Astrocyte of the spinal cord (primary cell): ENCODE measurements at places on chromosomes 13 and 19.

DNA sequence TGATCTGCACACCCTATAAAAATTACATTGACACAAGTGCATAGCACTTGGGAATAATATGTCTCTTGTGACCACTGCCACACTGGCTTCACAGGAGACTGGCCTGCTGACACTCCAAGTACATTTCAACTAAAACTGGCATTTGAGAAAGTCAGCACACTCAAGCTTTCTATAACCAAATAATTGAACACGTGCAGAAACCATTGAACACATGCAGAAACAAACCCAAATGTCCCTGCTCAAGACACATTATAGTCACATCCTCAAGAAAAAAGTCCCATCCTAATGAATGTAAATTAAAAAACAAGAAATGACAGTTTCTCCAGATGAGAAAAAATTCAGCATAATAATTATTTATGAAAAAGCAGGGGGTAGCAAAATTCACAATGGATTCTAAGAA lies 1859.1 kb upstream of the PCDH20 start:
- no peak for DNase-seq

- DNase-seq, result no peak
These were observed 920 bp upstream of the TIMM13 start for GRCh38 chr19:2428321-2428690.

DNA sequence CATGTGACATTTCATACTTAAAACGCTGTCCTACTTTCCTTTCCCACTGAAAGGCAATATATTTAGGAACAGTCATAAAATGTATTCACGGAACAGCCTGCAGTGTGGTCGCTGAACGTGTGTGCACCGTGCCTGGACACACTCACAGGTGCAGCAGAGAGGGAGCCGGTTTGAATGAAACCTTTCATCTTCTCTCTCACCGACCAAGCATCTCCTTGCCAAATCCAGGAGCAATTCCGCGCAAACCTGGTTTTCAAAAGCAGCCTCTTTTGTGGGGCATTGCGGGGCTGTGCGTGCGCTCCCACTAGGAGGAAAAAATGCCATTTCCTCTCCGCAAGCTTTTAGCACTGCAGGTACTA lies 1.0 kb downstream of the DCLK1 start:
- no peak for DNase-seq

- no peak for DNase-seq
These were observed 107.6 kb downstream of the PIBF1 start for GRCh38 chr13:72889495-72889894.

- no peak for DNase-seq
These were observed 583 bp downstream of the ZNF615 start for GRCh38 chr19:52007451-52007805.

DNA sequence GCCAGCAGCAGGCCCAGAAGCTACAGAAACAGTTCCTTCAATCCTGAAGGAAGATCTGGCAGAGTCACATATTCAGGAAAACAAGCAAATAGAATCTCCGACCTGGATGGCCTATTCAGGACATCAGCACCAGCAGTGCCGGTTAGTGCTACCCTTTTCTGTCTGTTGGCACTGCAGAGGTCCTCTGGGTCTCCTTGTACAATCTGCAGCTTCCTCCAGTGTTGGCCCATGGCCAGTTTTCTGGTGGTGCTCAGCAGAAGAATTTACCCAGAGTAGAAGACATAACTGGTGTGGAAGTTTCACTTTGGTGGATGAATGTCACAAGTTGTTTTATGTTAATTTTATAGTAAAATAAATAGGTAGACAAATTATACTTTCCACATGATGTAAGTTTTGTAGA lies 498.1 kb downstream of the COG6 start:
- no peak for DNase-seq

DNA sequence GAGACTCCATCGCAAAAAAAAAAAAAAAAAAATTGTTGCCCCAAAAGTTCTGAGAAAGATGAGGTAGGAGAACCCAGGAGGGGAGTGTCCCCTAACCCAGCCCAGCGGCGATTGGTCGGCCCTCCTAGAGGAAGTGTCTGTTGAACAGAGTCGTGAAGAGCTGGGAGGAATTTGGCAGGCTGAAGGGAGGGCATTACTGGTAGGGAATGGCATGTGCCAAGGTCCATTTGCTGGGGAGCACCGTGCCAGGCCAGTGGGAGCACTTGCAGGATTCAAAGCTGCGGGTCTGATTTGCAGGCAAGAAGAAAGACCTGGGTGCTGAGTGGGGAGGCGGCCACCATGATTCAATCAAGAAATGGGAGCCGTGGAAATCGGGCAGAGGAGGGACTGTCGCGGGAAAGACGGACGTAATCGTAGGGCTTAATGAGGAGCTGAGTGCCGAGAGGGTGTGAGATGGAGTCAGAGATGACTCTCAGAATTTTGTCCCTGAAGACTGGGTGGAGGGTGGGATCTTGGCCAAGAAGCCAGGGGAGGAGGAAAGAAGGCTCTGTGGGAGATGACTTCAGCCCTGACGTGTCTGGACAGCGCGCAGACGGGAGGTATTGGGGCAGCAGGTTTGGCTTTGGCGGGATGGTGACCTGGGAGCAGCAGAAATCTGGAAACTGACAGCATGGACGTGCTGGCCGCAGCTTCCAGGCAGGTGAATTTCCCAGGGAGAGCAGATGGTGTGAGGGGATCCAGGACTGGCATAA lies 15.4 kb downstream of the CERS4 start:
- no peak for DNase-seq

DNA sequence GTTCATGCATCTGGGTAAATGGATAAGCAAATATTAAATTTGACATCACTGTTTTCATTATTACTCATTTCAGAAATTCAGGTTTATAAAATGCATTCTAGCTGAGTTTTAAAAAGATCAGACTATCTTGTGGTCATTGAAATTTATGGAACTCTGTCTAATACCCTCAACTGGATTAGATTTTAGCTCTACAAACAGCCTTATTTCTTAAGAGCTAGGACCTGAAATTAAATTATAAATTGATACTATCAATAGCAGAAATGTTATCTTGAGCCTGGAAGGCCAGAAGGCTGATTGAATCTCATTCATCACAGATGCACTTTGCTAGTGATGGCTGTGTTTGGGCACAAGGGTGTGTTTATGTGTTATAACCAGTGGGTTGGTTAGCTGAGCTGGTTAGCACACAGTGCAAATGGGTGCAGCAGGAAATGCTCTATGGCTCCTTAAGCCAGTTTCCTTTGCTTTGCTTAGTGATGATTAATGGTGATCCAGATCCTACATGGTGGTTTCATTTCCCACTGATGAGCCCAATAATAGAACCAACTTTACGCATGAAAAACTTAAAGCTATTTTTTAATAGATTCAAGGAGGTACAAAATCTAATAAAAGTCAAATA lies 310.8 kb upstream of the KLF12 start:
- DNase-seq, result peak; percentile 15

- peak; percentile 75 for DNase-seq
These were observed 218.9 kb upstream of the EDNRB start for GRCh38 chr13:78137404-78138142.

- no peak for DNase-seq
These were observed 45.0 kb upstream of the LRCH1 start for GRCh38 chr13:46507981-46508380.

DNA sequence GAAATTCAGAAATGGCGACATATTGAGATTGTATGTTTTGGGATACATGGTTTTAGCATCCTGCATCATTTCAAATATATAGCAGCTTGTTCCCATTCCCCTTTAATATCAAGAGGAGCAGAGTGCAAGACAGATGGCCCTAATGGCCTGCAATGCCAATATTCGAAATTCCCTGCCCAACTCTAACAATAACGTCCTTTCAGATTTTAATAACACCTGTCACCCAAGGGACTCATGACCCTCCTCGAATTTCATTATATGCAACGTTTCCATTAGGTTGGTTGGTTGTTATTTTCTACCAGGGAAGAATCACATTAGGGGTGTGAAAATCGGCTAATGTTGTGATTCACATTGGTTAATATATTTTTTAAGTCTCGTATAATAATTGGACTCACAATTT lies 170.0 kb downstream of the TNFSF13B start:
- DNase-seq, result no peak

- no peak for DNase-seq
These were observed 2.0 kb upstream of the TNFSF14 start for GRCh38 chr19:6671960-6672359.

GRCh38 chr19:51292971-51293370 lies 18.5 kb upstream of the IGLON5 start:
- DNase-seq, result no peak

- DNase-seq, result peak; percentile 77
These were observed 760.6 kb downstream of the EFNB2 start for GRCh38 chr13:105774739-105775460.

DNA sequence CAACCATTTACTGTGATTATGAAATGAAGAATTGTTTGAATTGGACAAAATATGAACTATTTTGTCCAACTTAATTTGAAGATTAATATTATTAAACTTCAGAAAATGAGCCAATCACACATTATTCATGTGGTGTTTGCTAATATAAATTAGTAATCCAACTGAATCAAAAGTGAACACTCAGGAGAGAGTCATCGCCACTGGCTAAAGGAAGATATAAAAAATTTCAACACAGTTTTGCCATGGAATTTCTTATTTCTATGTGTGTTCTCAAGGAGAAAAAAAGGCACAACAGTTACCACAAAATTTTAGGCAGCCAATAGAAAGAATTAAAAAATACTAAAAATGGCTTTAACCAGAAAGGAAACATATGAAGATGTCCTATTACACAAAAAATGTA lies 2683.8 kb downstream of the PCDH9 start:
- DNase-seq, result no peak

DNA sequence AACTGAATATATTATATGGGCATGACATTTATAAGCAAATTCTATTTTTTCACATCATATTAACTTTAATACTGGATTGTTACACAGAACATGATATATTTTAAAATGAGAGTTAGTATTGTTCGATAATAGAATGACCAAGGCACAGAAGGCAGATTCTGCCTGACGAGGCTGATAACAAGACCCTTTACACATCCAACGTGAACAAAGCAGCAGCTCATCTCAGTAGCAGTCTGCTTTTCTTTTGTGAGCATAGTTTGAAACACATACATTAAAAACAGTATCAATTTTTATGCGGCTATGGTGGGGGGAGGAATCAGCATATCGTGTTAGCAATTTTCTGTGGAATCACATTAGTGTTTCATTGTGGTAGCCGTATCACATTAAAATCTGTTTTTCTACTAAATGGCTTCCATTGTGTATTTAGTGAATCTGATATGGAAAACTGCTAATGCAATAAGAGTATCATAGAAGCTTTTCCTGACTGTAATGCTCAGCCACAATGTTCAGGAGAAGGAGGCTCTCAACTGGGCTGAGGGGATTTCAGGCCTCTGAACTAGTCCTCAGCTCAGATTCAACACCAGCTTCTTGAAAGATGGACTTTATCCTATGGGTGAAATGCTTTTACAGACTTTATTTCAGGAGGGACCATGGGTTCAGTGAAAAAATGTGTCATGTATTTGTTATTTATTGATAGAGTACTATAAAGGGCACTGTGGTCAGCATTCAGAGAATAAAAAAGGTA lies 4.0 kb downstream of the SMAD9 start:
- DNase-seq, result no peak

GRCh38 chr19:1974381-1975161 lies 33.6 kb downstream of the CSNK1G2 start:
- DNase-seq, result no peak

DNA sequence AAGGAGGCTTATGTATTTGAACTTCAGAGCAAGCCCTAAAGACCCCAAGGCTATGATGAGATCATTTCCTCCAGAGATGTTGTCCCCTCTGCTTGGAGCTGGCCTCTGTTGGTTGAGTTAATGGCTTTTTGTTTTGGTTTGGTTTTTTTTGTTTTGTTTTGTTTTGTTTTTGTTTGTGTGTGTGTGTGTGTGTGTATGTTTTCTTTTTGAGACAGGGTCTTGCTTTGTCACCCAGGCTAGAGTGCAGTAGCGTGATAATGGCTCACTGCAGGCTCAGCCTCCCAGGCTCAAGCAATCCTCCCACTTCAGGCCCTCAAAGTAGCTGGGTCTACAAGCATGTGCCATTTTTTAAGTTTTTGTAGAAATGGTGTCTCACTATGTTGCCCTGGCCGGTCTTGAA lies 1076.2 kb downstream of the UQCRFS1 start:
- no peak for DNase-seq

DNA sequence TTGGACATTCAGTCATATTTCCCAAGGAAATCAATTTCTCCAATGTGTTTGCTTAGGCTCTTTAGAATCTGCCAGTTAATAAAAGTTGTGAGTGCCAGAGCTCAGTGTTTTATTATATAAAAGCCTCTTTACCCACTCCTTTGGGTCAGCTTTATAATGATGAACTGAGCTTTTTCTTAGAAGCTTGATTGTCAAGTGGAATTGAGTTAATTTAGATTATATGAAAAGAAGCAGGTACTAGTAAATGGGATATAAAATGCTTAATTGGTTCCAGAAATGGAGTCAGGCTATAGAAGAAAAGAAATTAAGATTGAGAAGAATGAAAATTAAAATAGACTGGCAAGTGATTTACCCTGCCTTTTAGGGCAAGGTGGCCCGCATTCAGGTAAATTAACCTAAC lies 363.2 kb downstream of the SLITRK6 start:
- DNase-seq, result no peak

DNA sequence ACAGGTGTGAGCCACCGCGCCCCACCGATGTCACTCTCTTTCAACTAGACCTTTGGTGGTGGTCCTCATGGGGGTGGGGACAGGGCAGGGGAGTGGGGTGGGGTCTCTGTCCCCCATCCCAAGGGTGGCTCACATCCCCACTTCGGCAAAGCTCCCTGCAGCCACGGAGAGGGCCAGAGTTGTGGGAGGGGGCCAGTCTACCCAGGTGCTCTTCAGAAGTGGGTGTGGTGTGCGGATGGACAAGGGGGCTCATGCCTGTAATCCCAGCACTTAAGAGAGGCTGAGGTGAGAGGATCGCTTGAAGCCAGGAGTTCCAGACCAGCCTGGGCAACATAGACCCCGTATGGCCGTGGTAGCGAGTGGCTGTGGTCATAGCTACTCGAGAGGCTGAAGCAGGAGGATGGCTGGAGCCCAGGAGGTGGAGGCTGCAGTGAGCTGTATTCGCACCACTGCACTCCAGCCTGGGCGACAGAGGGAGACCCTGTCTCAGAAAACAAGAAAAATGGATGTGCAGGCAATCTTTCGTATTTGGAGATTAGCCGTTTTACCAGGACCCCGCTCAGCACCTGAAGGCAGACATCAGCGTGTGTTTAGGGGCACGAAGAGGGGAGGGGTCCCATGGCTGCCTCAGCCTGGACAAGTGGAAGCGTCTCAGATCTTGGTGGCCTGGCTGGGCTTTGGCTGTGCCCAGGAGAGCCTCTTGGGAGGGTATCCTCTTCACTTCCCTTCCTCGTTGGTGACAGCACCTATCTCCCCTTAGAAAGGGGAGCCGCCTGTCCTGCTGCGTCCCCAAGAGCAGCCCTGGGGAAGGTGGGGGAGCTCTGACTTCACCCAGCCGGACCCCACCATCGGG lies 846 bp downstream of the TGFBR3L start:
- no peak for DNase-seq
